ENCODE measurements at places on chromosomes 1 and 21. TPM values are rescaled to one million over a fixed set of nuclear protein-coding genes. Genes with fewer than 3 reads are reported as not detected.
A peak's percentile ranks its signal among the peaks of the same experiment; 100 is the strongest.

The NGF gene
- not detected for total RNA-seq

The CYYR1 gene
- not detected for total RNA-seq

DNA sequence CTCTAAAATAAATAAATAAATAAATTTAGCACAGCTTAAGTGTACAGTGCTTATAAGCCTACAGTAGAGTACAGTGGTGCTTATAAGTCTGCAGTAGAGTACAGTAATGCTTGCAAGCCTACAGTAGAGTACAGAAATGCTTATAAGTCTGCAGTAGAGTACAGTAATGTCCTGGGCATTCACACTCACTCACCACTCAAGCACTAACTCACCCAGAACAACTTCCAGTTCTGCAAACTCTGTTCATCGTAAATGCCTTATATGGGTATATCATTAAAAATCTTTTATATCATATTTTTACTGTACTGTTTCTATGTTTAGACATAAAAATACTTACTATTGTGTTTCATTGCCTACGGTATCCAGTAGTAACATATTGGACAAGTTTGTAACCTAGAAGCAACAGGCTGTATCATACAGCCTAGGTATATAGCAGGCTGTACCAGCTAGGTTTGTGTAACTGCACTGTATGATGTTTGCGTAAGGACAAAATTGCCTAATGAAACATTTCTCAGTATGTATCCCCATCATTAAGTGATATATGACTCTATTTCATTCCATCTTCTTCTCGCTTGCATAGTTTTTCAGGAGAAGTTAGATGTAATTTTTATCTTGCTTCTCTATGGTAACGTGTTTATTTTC, 14.0 kb upstream of the S100B start:
- DNase-seq = no peak

DNA sequence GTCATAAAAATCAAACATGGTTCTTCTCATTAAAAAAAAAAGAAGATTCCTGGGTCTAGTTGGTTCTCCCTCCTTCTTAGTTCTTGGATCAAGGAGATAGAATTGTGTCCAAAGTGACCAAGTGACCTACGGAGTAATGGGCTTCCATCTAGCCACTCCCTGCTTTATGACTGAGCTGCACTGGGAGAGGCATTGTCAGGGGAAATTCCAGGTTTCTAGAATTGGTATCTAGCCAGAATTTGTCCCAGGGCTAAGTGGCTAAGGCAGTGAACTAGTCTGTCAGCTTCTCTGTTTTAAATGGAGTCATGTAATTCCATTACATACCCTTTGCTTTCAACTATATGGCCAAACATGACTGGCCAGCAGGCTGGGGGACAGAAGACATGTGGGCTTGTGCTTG, 40.1 kb upstream of the ERG start:
- no peak for DNase-seq

DNA sequence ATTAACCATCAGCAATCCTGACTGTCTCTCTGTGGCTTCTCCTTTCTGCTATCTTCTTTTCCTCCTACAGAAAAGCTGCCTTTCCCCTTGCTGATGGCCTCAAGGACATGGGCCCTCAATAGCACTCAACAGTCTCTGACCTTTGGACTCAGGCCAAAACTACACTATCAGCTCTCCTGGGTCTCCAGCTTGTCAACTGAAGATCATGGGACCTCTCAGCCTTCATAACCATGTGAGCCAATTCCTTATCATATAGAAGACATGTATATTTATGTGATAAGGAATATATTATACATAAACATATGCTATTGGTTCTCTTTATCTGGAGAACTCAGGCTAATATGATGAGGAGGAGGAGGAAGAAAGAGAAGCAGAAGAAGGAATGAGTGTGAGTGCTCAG, 91.8 kb upstream of the GJB5 start:
- no peak for DNase-seq

- DNase-seq = peak; percentile 86
These were observed 1.4 kb downstream of the UCK2 start for GRCh38 chr1:165828669-165829329.

DNA sequence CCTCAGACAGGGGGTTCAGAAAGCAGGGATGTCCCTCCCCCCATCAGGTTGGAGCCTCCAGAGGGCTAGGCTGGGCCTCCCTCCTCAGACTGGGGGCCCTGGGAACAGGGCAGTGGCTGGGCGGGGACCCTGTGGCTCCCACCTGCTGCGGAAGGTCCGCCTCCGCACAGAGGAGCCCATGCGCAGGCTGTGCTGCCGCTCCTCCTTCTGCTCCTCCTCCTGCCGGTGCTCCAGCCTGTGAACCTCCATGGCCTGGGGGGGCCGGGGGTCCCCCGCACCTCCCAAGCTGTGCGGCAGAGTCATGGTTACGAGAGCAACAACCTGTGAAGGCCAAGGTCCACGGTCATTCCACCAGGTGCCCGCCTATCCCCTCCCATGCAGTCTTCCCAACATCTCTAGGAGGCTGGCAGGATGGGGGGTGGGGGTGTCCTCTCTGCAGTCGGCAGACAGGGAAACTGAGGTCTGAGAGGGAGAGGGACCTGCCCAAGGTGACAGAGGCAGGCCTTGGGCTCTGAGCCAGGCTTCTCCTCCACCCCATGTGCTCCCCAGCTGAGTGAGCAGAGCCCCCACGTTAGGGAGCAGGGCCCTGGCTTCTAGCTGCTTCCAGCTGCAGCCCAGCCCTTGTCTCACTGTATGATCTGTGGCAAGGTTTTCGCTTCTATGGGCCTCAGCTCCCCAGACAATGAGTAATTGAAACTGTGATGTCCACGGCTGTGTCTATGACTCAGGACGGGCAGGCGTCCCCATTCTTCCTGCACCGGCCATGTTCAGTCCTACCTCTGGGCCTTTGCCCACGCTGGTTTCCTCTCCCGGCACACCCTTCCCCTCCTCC, 3.4 kb downstream of the MYOM3 start:
- no peak for DNase-seq

Measured in Karpas-422 (cell line).